ENCODE measurements at places on chromosomes 13 and 19.

DNA sequence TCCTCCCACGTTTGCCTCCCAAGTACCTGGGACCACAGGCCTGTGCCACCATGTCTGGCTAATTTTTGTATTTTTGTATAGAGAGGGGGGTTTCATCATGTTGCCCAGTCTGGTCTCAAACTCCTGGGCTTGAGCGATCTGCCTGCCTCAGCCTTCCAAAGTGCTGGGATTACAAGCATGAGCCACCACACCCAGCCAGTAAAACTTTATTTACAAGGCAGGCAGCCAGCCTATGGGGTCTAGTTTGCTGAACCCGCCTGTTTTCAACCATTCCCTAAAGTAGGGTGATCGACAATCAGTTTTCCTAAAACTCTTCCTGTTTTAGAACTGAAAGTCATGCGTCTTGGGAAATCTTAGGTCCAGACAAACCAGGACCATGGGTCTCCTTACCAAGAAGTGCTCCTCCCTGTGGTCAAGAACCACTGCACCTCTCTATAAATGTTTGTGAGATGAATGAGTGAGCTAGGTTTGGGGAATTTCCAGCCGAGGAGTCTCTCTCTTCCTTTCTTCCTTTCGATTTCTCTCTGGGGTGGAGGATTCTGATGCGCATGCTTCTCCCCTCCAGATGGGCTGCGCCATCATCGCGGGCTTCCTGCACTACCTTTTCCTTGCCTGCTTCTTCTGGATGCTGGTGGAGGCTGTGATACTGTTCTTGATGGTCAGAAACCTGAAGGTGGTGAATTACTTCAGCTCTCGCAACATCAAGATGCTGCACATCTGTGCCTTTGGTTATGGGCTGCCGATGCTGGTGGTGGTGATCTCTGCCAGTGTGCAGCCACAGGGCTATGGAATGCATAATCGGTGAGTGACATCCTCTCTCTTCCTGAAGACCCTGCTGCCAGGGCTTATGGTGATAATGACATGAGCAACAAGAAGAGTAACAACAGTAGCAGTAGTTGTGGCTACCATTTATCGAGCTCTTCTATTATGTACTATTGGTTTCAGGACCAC is 38.7 kb downstream of the ADGRE1 start:
- DNase-seq: no peak

DNA sequence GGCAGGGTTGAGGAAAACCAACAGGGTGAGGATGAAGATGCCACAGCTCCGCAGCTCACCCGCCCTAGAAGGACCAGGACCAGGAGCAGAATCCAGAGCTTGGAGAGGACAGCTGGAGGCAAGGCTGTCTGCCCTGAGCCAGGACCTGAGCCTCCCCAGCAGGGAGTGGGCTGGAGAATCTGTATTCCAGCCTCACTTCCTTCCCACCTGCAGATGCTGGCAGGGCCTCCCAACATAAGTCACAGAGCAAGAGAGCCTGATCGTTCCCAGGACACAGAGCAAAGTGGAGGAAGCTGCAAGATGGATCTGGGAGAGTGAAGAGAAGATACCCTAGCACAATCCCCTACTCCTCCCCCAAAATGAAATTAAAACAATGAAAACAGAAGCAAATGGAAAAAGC is 61.7 kb upstream of the WASF3 start:
- DNase-seq: no peak

GRCh38 chr13:47475441-47475948 is 525.6 kb downstream of the SUCLA2 start:
- no peak for DNase-seq

DNA sequence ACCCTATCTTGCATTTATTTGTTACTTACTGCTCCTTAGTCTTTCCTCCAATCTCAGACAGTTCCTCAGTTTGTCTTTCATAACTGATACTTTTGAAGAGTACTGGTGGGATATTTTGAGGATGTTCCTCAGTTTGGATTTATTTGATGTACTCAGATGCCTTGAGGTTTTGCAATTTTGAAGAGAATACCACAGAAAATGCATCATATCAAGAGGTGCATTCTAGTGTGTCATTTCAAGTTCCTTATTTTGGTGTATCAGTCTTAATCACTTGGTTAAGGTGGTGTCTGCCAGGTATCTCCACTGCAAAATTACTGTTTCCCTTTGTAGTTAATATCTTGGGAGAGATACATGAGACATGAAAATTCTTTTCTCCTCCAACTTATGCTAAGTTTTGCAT is 75.1 kb downstream of the URI1 start:
- no peak for DNase-seq

GRCh38 chr13:26041444-26041843 is 10.4 kb downstream of the SHISA2 start:
- no peak for DNase-seq

GRCh38 chr19:42872608-42873007 is 6.9 kb downstream of the PSG1 start:
- no peak for DNase-seq

- DNase-seq: no peak
Observed at GRCh38 chr13:99014522-99014921, 36.7 kb upstream of the DOCK9 start.

- no peak for DNase-seq
Observed at GRCh38 chr13:59490651-59491050, 673.1 kb downstream of the DIAPH3 start.

GRCh38 chr13:112065521-112065866 is 1.5 kb upstream of the SOX1 start:
- no peak for DNase-seq

- no peak for DNase-seq
Observed at GRCh38 chr13:32472194-32472621, 44.3 kb upstream of the N4BP2L1 start.

DNA sequence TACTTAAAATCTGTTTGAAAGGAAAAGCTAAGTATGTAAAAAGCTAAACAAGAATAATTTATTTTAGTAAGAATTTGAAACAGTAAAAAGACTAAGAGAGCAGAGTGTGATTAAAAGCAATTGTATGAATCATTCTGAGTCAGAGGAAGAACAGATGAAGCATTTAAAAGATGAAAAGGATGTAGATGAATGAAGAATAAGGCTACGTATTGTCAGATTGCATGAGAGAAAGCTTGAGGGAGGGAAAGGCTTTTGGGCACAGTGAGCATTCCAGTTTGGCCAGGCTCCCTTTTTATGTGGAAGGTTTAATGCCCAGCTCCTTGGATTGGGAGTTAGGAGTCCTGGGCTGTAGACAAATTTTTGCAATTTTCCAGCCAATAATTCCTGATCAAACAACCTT is 117.7 kb downstream of the FREM2 start:
- DNase-seq: no peak

DNA sequence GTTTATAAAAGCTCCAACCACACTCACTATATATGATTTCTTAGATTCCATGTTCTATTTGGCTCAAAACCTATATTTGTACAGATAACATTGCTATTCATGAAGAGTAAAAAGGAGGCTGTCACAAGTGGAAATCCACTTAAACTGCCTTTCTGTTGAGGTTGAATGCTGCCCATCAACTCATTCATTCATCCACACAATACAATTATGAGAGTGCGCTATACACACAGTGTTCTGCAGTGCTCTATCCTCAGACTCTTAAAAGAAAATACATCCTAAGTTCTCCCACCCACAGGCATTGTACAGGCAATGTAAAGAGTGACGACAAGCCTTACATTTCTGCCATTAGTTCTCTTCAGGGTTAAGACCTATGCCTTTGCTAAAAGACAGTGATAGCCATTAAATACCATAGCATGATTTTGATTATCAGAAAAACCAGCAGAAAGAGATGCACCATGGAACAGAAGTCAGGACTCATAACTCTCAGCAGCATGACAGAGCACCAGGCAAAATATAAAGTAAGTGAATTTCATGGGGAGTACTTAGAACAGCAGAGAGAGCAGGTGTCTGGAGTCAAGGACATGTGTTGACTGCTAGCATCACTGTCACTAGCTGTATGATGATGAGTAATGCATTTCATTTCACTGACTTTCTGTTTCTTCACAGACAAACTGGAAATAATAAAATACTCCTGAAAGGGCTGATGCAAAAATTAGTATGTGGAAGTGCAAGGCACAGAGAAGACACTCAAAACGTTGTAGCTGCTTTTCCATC is 218.0 kb downstream of the RBM26 start:
- no peak for DNase-seq

- peak; percentile 96 for DNase-seq
Observed at GRCh38 chr13:110965038-110965754, 50.3 kb upstream of the ANKRD10 start.

DNA sequence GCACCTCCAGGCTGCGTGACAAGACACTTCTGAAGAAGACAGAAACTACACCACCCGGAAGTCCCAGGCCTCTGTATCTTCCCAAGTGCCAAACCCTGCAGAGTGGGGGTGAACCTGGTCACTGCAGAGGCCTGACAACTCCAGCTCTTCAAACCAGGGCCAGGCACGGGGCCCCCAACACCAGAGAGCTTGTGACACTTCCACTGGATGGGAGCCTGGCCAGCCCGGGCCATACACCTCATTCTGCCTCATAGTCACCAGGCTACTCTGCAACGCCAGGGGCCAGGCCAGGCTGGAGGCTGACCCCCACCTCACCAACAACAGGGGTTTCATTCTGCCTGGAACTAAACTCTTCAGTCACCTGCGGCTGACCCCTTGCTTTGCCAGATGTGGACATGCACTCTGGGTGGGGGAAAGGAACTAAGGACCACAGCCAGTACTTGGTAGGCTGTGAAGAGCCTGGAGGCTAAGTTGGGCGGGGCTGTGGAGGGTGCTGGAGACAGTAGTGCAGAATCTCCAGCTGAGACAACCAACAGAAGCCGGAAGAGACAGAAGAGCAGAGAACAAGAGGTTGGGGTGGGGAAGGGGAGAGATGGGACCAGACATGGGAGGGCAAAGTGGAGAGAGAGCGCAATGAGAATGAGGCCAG is 23.0 kb downstream of the TUBA3C start:
- no peak for DNase-seq

DNA sequence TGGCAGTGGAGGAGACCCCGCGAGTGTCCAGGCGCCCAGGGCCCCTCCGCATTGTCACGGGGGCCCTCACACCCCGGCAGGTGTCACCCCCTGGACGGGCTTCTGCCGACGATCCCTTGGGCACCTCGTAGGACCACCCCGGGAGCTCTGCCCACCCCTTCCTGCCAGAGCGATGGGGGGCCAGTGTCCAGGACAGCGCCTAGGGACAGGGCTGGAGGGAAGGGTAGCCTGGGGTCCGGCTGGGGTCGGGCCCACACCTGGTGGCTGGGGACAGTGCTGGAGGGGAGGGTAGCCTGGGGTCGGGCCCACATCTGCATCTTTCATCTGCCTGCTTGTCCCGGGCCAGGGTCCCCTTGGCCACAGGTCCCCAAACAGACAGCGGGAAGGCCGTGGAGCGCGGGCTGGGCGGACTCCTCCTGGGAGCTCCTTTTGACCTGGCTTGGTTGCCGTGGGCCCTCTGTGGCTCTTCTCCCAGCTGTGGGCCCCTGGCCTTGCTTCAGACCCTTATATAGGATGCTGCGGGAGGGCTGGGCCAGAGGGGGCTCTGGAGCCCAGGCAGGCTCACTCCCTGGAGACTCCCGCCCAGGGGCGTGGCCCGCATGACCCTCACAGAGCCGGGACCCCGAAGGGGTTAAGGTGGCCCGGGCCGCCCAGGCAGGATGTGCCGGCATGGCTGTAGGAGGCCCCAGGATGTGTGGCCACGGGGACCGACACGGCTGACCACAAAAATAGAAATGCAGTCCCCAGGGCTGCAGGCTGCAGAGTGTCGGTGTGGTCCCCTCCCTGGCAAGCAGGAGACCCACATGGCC is 74.1 kb upstream of the MCF2L start:
- DNase-seq: no peak

DNA sequence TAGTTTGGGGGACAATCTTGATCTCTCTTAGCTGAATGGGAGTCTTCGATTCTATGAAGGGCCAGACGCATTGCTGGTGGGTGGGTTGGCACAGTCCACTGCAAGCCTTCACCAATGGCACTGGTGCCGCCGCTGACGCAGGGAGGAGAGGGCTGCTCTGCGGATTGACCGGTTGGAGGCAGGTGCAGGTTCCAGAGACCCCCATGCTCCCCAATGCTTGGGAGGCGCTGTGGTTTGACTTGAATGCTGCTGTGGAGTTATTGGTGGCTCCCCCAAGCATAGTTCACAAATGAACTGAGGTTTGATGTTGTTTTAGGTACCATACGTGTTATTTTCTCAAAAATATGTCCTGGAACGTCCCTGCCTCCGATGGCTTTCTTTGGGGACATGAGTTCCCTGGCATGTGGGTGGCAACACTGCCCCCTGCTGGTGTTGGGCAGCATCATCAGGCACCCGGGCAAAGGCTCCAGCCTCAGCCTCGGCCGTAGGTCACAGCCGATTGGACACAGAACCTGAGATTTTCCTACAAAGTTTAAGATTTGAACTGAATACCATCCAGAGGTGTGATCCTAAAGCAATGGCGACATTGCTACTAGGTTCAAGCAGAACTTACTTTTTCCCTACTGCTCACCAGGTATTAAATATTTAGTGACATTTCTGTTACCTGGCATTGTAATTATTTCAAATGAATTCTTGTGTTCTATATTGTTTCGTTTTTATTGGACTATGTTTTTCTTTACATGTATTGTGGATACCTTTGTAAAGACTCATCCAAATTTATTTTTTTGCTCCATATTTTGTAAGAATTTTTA is 95.5 kb downstream of the ANKRD10 start:
- peak; percentile 70 for DNase-seq

GRCh38 chr19:35666251-35666913 is at the start of gene UPK1A:
TSS of gene UPK1A (plus strand) at chr19:35666517. CDS start at chr19:35666813, 296 bp downstream.
- no peak for DNase-seq

- no peak for DNase-seq
Observed at GRCh38 chr13:66994517-66995202, 235.5 kb downstream of the PCDH9 start.

- no peak for DNase-seq
Observed at GRCh38 chr13:42653679-42654078, 79.7 kb downstream of the TNFSF11 start.

DNA sequence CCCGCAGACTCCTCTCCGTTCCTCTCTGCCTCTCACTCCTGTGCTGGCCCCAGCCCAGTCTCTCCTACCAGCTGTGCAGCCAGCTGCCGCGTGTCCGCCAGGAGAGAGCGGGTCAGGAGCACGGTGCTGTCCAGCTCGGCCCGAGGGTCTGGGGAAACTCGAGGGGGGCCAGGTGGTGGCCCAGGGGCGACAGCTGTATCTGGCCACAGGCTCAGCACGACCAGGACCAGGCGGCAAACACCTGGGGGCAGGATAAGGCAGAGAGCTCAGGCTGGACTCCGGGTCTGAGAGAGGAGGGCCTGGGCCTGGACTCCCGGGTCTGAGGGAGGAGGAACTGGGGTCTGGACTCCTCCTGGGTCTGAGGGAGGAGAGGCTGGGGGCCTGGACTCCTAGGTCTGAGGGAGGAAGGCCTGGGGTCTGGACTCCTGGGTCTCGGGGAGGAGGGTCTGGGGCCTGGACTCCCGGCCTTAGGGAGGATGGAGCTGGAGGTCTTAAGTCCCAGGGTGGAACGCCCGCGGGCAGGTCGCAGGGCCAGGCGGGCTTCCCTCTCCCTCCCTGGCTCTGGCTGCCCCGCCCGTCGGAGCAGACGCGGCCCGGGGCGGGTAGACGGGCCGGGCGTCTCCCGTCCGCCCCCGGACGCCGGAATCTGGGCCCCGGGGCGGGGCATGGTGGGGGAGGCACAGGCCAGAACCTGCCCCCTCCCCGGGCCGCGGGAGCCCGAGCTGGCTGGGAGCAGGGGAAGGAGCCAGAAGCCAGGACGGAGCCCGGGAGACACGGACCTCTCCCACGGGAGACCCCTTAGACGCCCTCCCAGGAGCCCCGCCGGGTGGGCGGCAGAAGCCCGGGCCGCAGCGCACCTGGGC is 1.3 kb downstream of the IL11 start:
- DNase-seq: no peak
